ENCODE measurements at places on chromosomes 13 and 19.

- H3K27ac ChIP-seq: no peak overlapping the region
- H3K4me1 ChIP-seq: no peaks in the 10 kb centered on the region
- H3K36me3 ChIP-seq: no peaks in the 10 kb centered on the region
- no peak for DNase-seq
Observed at GRCh38 chr13:73822668-73823592, 311.3 kb downstream of the KLF12 start.

GRCh38 chr19:41965106-41965505 is 6.0 kb upstream of the RABAC1 start:
- no peaks in the 10 kb centered on the region for H3K36me3 ChIP-seq
- peaks cover 53% of the 10 kb centered on the region for H3K27me3 ChIP-seq
- no peak overlapping the region for H3K27ac ChIP-seq
- H3K4me3 ChIP-seq: no peak overlapping the region
- no peak for DNase-seq
- no peaks in the 10 kb centered on the region for H3K4me1 ChIP-seq

- no peaks in the 10 kb centered on the region for H3K36me3 ChIP-seq
- no peak overlapping the region for H3K4me3 ChIP-seq
- DNase-seq: no peak
- H3K27ac ChIP-seq: no peak overlapping the region
- H3K27me3 ChIP-seq: no peaks in the 10 kb centered on the region
Observed at GRCh38 chr13:40406405-40407120, 259.9 kb downstream of the FOXO1 start.

- no peaks in the 10 kb centered on the region for H3K27me3 ChIP-seq
- DNase-seq: no peak
- H3K36me3 ChIP-seq: no peaks in the 10 kb centered on the region
- no peak overlapping the region for H3K4me3 ChIP-seq
- no peak overlapping the region for H3K27ac ChIP-seq
Observed at GRCh38 chr19:43662487-43662886, 7.5 kb downstream of the PLAUR start.

- H3K4me3 ChIP-seq: no peak overlapping the region
- DNase-seq: no peak
- H3K36me3 ChIP-seq: no peaks in the 10 kb centered on the region
- no peak overlapping the region for H3K27ac ChIP-seq
- H3K27me3 ChIP-seq: no peaks in the 10 kb centered on the region
Observed at GRCh38 chr13:44271915-44272341, 101.7 kb upstream of the SERP2 start.

GRCh38 chr13:30107121-30107520 is 200.2 kb downstream of the KATNAL1 start:
- H3K36me3 ChIP-seq: no peaks in the 10 kb centered on the region
- no peaks in the 10 kb centered on the region for H3K27me3 ChIP-seq
- H3K4me1 ChIP-seq: no peaks in the 10 kb centered on the region
- no peak for DNase-seq
- no peak overlapping the region for H3K27ac ChIP-seq
- H3K4me3 ChIP-seq: no peak overlapping the region

DNA sequence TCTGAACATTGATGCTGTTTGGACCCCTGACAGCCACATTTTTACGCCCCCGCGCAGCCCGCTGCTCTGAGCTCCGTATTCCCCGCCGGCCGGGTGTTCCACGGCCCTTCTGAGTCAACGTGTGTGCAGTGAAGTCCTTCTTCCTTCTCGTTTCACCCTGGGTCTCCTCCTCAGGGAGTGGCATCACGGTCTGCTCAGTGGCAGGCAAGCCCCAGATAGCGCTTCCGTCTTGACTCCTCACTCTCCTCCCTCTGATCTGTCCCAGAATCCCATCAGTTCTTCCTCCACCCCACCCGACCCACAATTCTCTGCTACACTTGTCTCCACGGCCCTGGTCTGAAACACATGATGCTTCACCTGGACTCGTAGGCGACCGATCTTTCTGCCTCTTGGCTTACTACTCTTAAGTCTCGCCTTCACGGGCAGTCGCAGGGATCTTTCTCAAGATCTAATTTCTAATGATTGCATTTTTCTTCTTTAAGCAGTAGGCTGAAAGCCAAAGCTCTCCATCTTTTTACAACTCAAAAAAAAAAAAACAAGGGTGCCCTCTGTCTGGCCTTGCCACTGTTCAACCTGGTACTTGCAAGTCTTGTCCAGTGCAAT is 33.9 kb downstream of the CCNE1 start:
- H3K27me3 ChIP-seq: peaks cover 61% of the 10 kb centered on the region
- no peak for DNase-seq
- H3K4me1 ChIP-seq: peaks cover 11% of the 10 kb centered on the region

- no peaks in the 10 kb centered on the region for H3K36me3 ChIP-seq
- no peaks in the 10 kb centered on the region for H3K27me3 ChIP-seq
- no peaks in the 10 kb centered on the region for H3K4me1 ChIP-seq
- H3K4me3 ChIP-seq: no peak overlapping the region
Observed at GRCh38 chr13:106230450-106230849, 305.0 kb downstream of the EFNB2 start.

DNA sequence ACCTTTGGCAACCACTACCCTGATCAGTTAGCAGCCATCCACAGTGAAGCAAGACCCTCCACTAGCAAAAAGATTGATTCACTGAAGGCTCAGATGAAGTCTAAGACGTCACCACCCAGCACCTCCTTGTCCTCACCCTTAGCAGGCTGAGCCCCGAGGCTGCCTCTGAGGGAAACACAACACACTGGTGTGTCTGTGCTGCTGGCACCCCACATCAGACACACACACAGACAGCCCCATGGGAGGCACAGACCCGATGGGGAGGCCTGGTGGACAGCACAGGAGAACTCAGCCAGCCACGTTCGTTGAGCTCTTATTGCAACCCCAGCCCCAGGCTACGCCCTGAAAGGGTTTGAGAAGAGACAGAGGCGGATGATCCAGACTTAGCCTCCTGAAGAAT is 94.7 kb downstream of the ZDHHC20 start:
- H3K27ac ChIP-seq: no peak overlapping the region
- no peaks in the 10 kb centered on the region for H3K27me3 ChIP-seq
- H3K36me3 ChIP-seq: no peaks in the 10 kb centered on the region
- no peaks in the 10 kb centered on the region for H3K4me1 ChIP-seq
- H3K4me3 ChIP-seq: no peak overlapping the region
- DNase-seq: no peak

- no peak overlapping the region for H3K4me3 ChIP-seq
- no peaks in the 10 kb centered on the region for H3K36me3 ChIP-seq
- no peaks in the 10 kb centered on the region for H3K27me3 ChIP-seq
- H3K4me1 ChIP-seq: no peaks in the 10 kb centered on the region
- H3K27ac ChIP-seq: no peak overlapping the region
Observed at GRCh38 chr13:103078158-103078557, 11.9 kb upstream of the SLC10A2 start.

GRCh38 chr19:53875602-53876325 is 6.2 kb upstream of the PRKCG start:
- H3K27ac ChIP-seq: no peak overlapping the region
- H3K27me3 ChIP-seq: peaks cover 5% of the 10 kb centered on the region
- H3K4me1 ChIP-seq: no peaks in the 10 kb centered on the region
- H3K36me3 ChIP-seq: no peaks in the 10 kb centered on the region
- no peak overlapping the region for H3K4me3 ChIP-seq

DNA sequence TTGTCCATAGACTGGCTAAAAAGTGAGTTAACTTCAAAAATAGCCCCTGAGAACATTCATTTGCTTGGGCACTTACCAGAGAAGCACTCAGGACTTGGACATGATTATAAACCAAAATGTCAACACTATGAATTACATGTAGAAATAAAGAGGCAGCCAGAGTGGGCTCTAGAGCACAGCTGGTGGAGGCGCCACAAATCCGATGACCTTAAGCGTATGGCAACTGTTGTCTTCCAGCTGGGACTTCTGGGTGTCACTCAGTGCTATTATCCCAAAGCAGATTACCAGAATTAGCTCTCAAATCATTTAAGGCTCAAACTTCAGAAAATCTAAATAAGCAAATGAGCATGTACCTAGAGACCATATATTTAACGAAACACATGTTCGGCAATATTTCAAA is 1255.5 kb upstream of the SLC10A2 start:
- no peak overlapping the region for H3K4me3 ChIP-seq
- no peak for DNase-seq
- no peaks in the 10 kb centered on the region for H3K36me3 ChIP-seq
- no peaks in the 10 kb centered on the region for H3K27me3 ChIP-seq
- H3K27ac ChIP-seq: no peak overlapping the region

DNA sequence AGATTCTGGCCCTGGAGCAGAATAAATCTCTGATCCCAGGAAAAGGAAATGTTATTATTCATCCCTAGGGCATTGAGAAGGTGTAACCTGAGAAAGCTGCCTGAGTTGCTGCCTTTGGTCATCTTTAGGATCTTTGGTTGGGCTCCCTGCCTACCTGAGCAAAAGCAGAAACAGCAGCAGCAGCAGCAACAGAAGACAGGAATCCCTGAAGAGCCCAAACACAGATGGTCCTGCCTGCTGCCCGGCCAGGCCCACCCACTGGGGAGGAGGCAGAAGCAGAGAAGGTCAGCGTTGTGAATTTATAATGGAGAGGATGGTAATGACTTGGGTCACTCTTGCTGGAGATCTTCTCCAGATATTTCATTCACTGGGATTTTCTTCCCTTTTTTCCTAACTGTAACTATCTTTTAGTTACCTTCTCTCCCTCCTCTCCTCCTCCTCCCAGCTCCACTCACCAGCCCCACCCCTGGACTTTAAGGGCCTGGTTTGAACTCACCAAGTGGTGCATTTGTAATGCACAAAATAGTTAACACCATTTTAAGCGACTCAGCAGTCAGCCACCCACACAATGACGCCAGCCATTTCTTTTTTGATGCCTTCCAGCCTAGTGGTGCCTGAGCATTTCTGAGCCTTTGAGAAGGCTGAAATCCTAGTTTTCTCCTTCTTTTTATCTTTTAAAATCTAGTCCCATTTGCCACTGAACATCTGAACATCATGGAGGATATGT is 91.7 kb downstream of the HSPH1 start:
- H3K4me3 ChIP-seq: no peak overlapping the region
- no peak overlapping the region for H3K27ac ChIP-seq

- H3K27me3 ChIP-seq: no peaks in the 10 kb centered on the region
- H3K4me1 ChIP-seq: no peaks in the 10 kb centered on the region
- no peak overlapping the region for H3K4me3 ChIP-seq
- no peak for DNase-seq
- H3K36me3 ChIP-seq: no peaks in the 10 kb centered on the region
Observed at GRCh38 chr13:96020931-96021330, 32.3 kb downstream of the UGGT2 start.

GRCh38 chr19:32349724-32350470 is 4.5 kb downstream of the ZNF507 start:
- H3K4me3 ChIP-seq: no peak overlapping the region
- H3K36me3 ChIP-seq: peaks cover 13% of the 10 kb centered on the region
- H3K27ac ChIP-seq: no peak overlapping the region
- DNase-seq: no peak
- H3K27me3 ChIP-seq: no peaks in the 10 kb centered on the region

- no peaks in the 10 kb centered on the region for H3K27me3 ChIP-seq
- H3K27ac ChIP-seq: no peak overlapping the region
- no peaks in the 10 kb centered on the region for H3K4me1 ChIP-seq
- H3K36me3 ChIP-seq: no peaks in the 10 kb centered on the region
- DNase-seq: no peak
Observed at GRCh38 chr13:44364345-44365000, 9.2 kb upstream of the SERP2 start.

GRCh38 chr13:27425918-27426630 is 1.7 kb downstream of the GTF3A start:
- H3K4me1 ChIP-seq: no peaks in the 10 kb centered on the region
- peak; percentile 52 for DNase-seq
- peak overlapping the region; percentile 83 for H3K27ac ChIP-seq
- H3K27me3 ChIP-seq: no peaks in the 10 kb centered on the region

- no peaks in the 10 kb centered on the region for H3K36me3 ChIP-seq
- no peaks in the 10 kb centered on the region for H3K27me3 ChIP-seq
- DNase-seq: no peak
- H3K4me1 ChIP-seq: no peaks in the 10 kb centered on the region
- no peak overlapping the region for H3K27ac ChIP-seq
Observed at GRCh38 chr13:82627183-82627582, 1255.1 kb downstream of the SLITRK1 start.

DNA sequence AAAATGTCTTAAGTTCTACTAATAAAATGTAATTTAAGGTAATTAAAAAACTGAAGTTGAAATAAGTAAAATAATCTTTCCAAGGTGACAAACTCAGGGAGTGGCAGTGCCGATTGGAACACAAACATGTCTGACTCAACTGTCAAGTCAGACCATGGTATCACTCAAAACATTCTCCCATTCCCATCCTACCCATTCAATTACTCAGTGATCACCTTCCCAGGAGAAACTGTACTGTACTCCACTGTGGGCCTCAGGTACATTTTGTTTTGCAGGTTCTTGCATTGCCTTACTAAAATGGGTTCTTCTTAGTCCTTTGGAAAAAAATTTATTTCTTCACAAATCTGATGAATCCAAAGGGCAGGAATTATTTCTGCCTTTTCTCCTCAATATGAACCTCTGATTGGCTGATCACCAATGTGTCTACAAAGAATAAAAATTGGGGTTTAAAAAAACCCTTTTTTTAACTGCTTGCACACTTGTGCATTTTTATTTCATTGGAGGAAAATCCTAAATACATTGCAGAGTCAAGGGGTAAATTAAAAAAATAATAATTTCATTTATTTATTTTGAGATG is 96.8 kb downstream of the ZNF429 start:
- H3K27me3 ChIP-seq: no peaks in the 10 kb centered on the region
- H3K27ac ChIP-seq: no peak overlapping the region
- no peaks in the 10 kb centered on the region for H3K36me3 ChIP-seq

GRCh38 chr19:31258211-31259052 is 90.8 kb downstream of the TSHZ3 start:
- no peaks in the 10 kb centered on the region for H3K4me1 ChIP-seq
- H3K27me3 ChIP-seq: peaks cover 28% of the 10 kb centered on the region
- no peaks in the 10 kb centered on the region for H3K36me3 ChIP-seq
- no peak overlapping the region for H3K27ac ChIP-seq

- no peak for DNase-seq
- no peak overlapping the region for H3K4me3 ChIP-seq
- H3K27ac ChIP-seq: no peak overlapping the region
- H3K27me3 ChIP-seq: no peaks in the 10 kb centered on the region
- H3K4me1 ChIP-seq: no peaks in the 10 kb centered on the region
Observed at GRCh38 chr13:47277774-47278173, 380.9 kb upstream of the HTR2A start.

DNA sequence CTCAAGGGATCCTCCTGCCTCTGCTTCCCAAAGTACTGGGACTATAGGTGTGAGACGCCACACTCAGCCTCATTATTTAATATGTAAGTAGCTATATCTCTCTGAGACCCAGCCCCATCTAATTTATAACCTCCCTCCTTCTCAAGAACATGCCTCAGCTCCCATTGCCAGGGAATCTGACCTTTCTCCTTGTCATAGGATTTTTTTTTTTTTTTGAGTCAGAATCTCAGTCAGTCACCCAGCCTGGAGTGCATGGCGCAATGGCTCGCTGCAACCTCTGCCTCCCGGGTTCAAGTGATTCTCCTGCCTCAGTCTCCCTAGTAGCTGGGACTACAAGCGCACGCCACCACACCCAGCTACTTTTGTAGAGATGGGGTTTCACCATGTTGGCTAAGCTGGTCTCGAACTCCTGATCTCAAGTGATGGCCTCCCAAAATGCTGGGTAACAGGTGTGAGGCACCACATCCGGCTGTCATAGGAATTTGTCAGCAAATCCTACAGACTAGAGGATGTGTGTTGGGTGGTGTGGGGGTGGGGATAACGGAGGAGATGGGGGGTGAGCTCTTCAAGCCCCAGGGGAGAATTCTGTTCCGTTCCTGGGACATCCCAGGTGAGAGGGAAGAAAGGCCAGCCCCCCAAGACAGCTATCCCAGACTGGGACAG is 5.1 kb upstream of the EPS8L1 start:
- peaks cover 24% of the 10 kb centered on the region for H3K4me1 ChIP-seq
- H3K27ac ChIP-seq: peak overlapping the region; percentile 98
- no peak overlapping the region for H3K4me3 ChIP-seq
- no peaks in the 10 kb centered on the region for H3K27me3 ChIP-seq
- no peak for DNase-seq

Measured in MM.1S (cell line).